Subcutaneous adipose tissue (tissue), 4 donors: ENCODE measurements at places on chromosomes 7 and 10. TPM values are rescaled to one million over a fixed set of nuclear protein-coding genes. Genes with fewer than 3 reads are reported as not detected.

The CCDC126 gene
- total RNA-seq: 14.3 TPM

The OR2A1 gene
- 0.34 TPM for total RNA-seq

The WDFY4 gene
- total RNA-seq: 8.5 TPM

The GOLGA7B gene
- 3.2 TPM for total RNA-seq

The GATA3 gene
- 0.66 TPM for total RNA-seq

The RTKN2 gene
- 0.57 TPM for total RNA-seq
